ENCODE measurements at places on chromosomes 4 and X. TPM values are rescaled to one million over a fixed set of nuclear protein-coding genes. Genes with fewer than 3 reads are reported as not detected.

Gene DCAF8L1
- total RNA-seq = not detected

Gene GPR143
- 0.60 TPM for total RNA-seq

Gene OTUD6A
- not detected for total RNA-seq

Gene JADE1
- 23.4 TPM for total RNA-seq

- DNase-seq = no peak
Observed at GRCh38 chr4:87030755-87031441, 96.1 kb downstream of the AFF1 start.

DNA sequence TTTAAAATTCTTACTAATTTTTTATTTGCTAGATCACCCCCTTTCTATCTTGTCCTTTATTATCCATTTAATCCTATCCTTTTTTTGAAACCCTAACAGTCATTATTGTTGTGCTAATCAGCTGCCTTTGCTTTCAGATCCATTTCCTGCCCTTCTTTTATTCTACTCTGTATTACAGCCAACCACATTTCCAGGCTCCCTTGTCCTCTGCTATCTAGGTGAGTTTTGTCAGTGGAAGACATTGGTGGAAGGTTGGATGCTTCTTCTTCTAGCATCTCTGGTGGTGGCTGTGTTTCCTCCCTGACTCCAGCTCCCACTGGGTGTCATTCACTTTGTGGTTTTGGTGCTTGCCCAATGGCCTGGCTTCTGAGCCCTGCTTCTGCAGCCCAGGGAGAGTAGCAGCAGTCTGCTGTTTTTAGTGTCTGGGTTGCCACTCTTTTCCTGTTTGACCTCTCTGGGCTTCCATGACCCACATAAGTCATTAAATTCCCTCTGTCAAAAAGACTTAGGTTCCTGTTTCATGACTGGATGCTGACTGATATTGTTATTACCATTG, 225.2 kb upstream of the PGRMC2 start:
- DNase-seq = no peak

GRCh38 chr4:102234243-102234838, 110.9 kb downstream of the SLC39A8 start:
- DNase-seq = no peak

DNA sequence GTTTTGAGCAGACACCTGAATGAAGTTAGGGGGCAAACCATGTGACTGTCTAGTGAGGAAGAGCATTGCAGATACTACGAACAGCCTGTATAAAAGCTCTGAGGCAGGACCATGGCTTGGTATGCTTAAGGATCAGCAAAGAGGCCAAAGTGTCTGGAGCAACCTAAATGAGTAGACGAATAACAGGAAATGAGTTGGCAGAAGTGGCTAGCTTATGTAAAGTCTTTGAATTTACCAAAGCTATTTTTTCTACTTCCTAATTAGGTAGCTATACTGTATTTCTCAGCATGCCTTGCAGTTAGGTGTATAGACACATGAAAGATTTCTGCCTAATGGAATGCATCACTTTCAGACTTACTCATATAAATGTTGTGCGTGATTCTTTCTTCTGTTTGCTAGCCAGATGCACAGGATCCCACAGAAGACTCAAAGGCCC, 9.3 kb upstream of the GPRIN3 start:
- no peak for DNase-seq

- no peak for DNase-seq
Observed at GRCh38 chrX:16005917-16006316, 117.4 kb upstream of the GRPR start.

- no peak for DNase-seq
Observed at GRCh38 chrX:105647749-105648148, 174.6 kb upstream of the NRK start.

- DNase-seq = no peak
Observed at GRCh38 chrX:40484408-40485091, 96.2 kb upstream of the ATP6AP2 start.

- DNase-seq = no peak
Observed at GRCh38 chrX:134741746-134742145, 83.5 kb upstream of the PLAC1 start.

GRCh38 chr4:21645776-21646175, 302.8 kb downstream of the KCNIP4 start:
- DNase-seq = no peak

DNA sequence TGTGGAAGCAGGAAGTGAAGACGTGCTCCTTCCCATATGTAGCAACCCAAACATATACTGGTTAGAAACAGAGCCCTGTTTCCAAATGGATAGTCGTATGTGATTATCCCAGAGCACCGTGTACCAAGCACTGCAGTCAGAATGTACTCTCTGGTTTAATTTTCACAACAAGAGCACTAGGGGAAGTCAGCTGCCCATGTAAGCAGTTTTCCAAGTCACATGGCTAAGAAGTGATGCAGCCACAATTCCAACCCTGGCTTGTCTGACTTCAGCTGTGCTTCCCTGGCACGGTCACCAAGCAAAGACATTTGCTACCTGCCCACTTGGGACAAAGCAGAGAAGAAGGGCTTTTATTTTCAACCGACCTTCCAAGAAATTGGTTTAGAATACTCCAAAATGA, 28.2 kb upstream of the CEP135 start:
- no peak for DNase-seq

DNA sequence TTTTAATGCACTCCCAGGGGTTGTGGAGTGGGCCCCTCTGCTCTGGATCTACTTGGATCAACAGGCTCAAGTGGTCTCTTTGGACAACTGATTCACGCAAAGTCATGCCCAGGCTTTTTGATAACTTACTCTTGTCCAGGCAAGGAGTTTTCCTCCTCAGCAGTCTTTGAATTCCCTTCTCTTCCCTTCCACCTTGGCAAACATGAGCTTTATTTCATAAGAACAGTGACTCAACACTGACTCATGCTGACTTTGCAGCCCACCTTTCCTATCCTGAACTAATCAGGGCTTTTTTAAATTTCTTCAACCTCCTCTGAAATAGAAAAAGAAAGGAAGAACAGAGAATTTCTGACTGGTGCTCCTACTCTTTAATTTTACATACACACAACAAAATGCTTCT, 132.1 kb upstream of the LDB2 start:
- no peak for DNase-seq

- DNase-seq = no peak
Observed at GRCh38 chrX:71910986-71911730, 513 bp downstream of the NHSL2 start.

- peak; percentile 44 for DNase-seq
Observed at GRCh38 chrX:47217121-47217851, 1.2 kb upstream of the CDK16 start.

DNA sequence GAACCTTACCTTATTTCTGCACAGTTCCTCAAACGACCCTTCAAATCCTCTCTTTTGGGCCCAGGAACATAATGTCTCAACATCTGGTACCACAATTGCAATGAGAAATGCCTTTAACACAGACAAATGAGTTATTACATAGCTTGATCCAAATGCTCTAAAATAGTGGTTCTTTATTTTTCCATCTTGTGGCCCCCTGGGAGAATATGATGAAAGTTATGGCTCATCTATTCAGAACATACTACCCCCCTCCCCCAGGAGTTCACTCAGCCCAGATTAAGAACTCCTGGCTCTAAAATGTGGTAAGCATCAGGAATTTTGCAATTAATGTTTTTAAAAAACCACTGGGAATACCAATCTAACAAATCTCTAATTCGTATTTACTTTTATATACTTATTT, 23.9 kb upstream of the CENPU start:
- no peak for DNase-seq

DNA sequence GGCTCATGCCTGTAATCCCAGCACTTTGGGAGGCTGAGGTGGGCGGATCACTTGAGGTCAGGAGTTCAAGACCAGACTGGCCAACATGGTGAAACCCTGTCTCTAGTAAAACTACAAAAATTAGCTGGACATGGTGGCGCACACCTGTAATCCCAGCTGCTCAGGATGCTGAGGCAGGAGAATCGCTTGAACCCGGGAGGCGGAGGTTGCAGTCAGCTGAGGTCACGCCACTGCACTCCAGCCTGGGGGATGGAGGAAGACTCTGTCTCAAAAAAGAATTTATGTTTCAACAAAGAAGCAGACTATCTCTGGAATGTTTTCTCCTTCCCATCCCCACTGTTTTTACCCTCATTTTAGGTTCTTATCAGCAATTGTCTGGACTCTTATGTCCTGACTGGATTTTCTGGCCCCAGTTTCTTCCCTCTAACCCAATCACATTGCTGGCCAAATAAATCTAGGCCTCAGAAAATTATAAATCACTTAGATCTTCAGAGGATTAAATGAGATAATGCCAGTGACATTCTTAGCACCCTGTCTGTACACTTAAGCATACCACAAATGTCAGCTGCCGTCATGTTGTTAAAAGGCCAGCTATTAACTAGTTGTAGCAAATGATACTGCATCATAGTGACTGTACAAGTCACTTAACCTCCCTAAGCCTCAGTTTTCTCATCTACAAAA, 44.9 kb upstream of the PRSS48 start:
- no peak for DNase-seq
